ENCODE measurements at places on chromosomes 4 and X.

- peak; percentile 39 for DNase-seq
Measured at GRCh38 chr4:76028350-76028765, 5.1 kb upstream of the CXCL10 start.

- DNase-seq, result no peak
Measured at GRCh38 chr4:14247767-14248166, 620.2 kb upstream of the BOD1L1 start.

GRCh38 chrX:14825851-14826250 lies 47.0 kb downstream of the FANCB start:
- DNase-seq, result no peak

GRCh38 chrX:118239178-118239870 lies 106.6 kb upstream of the WDR44 start:
- no peak for DNase-seq

DNA sequence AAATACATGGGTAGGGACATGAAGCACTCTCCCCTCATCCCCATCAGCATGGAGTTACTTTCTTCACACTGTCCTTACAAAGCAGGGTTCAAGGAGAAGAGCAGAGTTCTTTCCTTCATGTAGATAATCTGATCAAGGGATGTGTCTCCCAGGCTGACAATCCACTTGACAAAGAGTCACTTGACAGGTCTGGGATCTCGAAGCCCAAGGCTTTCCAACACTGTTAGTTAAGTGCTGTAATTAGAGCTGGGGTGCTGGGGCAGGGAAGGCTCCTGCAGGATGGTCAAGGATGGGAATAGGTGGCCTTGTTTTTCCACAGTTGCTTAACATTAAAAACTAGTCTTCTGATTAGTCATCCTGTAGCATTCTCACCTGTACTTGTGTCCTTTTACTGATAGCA lies 38.0 kb downstream of the CCNG2 start:
- DNase-seq, result no peak

DNA sequence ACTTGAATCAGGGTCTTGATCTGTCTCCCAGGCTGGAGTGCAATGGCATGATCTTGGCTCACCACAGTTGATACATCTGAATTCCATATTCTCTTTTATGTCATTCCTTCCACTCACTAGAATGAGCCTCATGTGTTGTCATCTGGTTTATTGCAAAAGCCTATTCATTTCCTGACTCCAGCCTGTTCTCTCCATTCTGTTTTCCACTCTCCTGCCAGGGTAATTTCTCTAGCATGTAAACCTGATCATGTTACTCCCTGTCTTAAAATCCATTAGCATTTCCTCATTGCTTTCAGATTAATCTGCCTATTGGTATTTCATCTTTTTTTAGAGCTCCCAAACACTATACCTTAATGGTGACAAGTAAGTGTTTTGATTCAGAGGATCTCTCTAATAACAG lies 4.3 kb upstream of the DDX60L start:
- DNase-seq, result no peak

GRCh38 chrX:64792598-64793337 lies 183.5 kb downstream of the ZC4H2 start:
- DNase-seq, result no peak

DNA sequence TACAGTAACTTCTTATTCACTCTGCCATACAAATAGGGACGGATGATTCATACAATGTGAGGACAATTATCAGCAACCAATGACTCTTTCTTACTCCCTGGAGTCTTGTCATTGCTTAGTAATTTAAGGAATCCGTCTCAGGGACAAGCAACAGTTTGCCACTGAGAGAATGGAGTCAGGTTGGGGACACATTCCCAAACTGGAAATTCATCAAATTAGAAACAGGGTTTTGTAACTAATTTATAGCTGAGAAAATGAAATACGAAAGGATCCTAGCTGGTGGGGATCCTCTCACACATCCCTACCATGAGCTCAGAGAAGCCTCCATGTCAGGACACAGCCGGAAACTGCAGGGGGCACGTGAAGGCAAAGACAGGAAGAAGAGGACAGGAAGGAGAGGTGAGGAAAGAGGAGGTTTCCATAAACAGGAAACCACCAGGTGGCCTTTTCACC lies 50.4 kb upstream of the KDR start:
- no peak for DNase-seq

GRCh38 chr4:184452740-184453139 lies 21.6 kb downstream of the IRF2 start:
- no peak for DNase-seq

GRCh38 chr4:110489901-110490508 lies 14.1 kb downstream of the ENPEP start:
- no peak for DNase-seq

GRCh38 chr4:1682860-1683259 lies 1.3 kb downstream of the FAM53A start:
- DNase-seq, result no peak

GRCh38 chrX:150813922-150814321 lies 84.5 kb downstream of the CD99L2 start:
- no peak for DNase-seq

- DNase-seq, result peak; percentile 43
Measured at GRCh38 chr4:71400810-71401209, 62.0 kb downstream of the SLC4A4 start.

DNA sequence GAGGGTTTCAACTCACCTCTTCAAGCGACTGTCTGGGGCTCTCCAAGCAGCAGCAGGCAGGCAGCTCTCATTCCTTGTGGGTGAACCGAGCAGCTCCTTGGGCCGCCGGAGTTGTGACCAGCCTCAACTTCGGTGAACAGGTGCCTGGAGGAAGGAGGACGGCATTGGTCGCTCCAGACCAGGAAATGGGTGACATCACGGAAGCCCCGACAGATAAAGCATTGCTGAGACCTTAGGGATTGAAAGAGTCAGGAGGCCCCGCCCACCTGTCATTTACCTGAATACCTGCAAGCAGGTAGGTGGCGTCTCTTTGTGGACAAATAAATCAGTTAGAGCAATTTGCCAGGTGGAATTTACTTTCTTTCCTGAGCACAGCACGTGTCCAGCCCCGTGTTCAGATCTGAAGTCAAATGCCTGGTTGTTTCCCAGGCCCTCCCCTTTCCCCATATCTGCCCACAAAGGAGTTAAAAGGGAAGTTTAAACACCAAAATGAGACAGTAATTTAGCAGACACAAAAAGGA lies at the start of gene LNX1:
Gene LNX1, minus strand, starts transcription at position 115 of the 521 bp plus-strand sequence. CDS start 17,484 bp downstream, outside the sequence.
- DNase-seq, result no peak

GRCh38 chr4:80989921-80990544 lies 40.5 kb upstream of the BMP3 start:
- DNase-seq, result peak; percentile 71

GRCh38 chrX:115363372-115363771 lies 73.9 kb downstream of the LUZP4 start:
- no peak for DNase-seq

DNA sequence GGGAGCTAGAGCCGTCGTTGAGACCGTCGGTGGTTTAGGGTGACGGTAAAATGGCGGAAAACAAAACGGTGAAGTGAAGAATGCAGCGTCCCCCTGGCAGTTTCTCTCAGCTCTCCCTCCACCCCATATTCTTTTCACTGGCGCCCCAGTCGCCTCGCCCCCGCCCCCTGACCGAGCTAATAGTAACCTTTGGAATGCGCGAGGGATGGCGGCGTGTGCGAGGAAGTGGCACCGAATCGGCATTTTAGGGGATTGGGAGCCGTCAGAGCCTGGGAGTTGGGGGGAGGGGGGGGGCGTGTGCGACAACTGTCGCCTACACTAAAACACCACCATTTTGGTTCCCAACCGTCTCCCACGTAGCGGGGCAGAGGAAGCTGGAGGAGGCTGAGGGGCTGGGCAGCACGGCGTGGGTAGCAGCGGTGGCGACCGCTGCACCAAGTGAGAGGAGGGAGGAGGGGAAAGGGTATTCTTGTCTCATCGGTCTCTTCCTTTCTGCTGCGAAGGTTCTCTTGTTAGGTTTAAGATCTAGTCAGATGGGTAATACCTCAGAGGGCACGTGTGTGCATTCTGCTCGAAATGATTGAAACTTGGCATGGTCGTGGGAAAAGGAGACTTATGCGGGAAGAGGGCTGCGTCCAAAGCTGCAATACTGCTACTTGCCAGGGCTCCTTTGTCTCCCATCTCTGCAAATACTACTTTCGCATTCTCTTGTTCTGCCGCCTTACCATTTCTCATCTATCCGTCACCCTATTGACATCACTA lies 840 bp downstream of the ZNF711 start:
- peak; percentile 19 for DNase-seq

DNA sequence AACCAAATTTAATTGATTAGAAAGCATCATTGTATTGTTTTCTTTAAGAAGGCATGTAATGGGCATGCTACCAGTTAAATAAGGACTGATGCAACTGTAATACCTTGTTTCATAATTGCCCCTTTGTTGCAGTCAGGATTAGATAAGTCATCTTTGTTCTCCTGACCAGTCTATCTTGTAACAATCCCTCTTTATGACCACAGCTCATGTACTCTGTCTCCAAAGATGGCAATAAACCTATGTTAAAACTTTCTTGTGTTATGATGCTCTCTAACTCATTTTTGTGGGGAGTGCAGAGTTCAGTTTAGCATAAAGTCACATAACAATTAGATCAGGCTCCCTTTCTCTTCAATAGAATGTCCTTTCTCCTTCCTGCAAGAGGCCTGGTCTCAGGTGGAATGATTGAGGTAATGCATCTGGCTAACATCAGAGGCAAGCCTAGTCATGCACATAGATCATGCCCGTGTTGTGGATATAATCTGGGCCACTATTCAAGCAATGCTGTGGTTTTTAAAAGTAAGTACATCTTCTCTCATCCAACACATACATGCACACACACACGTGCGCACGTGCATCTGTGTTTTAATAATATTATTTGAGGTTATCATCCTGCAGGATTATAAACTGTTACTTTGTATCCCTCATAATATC lies 45.6 kb downstream of the TMEM154 start:
- DNase-seq, result peak; percentile 14

- no peak for DNase-seq
Measured at GRCh38 chrX:66876776-66877175, 237.9 kb upstream of the EDA2R start.

- DNase-seq, result no peak
Measured at GRCh38 chrX:123159403-123159802, 24.7 kb upstream of the GRIA3 start.

DNA sequence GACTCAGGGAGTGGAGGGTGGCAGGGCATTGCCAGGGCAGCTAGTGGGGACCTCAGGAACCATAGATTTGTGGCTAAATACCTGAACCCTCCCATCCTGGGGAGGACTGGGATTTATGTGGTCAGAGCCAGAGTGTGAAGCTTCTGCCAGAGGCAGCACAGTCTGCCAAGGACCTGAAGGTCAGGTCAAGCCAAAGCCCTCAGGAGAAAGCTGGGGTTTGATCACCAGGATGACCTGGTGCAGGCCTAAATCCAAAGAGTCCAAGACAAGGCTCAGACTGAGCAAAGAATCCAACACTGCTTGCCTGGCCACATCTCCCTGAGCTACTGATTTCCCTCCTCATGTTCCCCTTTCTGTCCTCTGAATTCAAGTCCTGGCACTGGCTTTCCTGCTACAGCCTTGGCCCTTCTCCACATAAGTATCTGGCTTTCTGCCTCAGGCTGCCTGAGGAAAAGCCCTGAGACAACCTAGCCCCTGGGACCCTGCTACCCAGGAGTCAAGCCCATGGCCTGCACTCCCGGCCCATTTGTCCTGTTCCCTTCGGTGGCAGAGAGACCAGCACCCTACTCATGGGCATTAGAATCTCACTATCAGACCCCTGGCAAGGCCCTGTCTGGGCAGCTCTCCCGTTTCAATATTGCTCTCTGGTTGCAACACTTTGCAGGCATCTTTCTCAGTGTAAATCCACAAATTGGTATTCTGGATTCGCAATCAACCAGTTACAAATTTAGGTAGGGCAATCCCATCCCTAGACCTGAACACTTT lies 39.3 kb upstream of the SLC25A43 start:
- DNase-seq, result no peak

DNA sequence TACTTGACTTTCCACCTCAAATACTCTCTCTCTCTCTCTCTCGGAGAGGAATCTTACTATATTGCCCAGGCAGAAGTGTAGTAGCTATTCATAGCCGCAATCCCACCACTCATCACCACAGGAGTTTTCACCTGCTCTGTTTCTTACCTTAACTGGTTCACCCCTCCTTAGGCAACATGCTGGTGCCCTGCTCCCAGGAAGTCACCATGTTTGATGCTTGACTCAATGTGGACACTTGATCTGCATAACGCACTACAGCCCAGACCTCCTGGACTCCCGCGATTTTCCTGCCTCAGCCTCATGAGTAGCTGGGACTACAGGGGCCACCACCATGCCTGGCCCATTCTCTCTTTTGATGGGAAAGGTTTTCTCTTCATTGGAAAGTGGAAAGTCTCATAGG lies 271.8 kb downstream of the FBXW7 start:
- DNase-seq, result no peak

GRCh38 chr4:33940281-33940680 lies 2304.0 kb downstream of the ARAP2 start:
- DNase-seq, result no peak

DNA sequence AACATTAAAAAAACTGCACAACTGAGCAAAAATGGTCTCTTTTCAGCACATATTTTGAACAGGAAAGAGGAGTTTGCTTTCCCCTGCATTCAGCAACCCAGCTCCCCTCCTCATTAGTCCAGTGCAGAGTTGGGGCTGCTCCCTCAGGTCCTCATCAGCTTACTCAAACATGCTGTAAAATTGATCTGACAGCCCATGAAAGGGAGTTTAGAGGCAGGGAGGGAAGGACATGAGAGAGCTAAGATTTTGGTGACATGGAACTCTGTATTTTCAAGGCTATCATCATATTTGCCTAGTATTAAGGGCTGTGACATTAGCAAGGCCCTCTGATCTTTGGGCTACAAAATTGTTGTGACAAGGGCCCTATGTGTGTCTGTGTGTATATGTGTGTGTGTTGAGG lies 205.6 kb upstream of the TAPT1 start:
- no peak for DNase-seq

DNA sequence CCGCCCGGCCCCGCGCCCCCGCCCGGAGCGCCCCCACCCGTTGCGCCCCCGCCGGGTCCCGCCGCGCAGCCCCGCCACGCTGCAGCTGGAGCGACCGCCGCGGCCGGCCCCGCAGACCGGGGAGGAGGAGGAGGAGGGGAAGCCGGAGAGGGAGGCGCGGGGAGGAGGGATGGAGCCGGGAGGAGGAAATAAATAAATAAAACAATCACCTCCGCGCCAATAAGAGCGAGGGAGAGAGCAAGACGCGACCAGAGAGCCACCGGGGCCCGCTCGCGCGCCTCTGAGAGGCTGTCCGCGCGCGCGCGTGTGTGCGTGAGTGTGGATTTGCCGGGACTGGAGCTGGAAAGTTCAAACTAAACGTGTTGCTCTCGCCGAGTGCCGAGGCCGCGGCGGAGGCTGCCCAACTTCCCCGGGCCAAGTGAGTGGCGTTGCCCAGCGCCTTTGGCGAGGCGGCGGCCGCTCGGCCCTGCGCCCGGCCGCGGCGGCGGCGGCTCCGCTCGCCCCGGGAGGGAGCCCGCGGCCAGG lies 2184.4 kb upstream of the TENM3 start:
- DNase-seq, result peak; percentile 51

GRCh38 chr4:51853027-51853682 lies 10.2 kb downstream of the DCUN1D4 start:
- peak; percentile 25 for DNase-seq

Data from pons (tissue), 1 donor.